Cardiac septum (tissue), 1 donor: ENCODE measurements at places on chromosomes 2 and 18.

GRCh38 chr2:29334706-29335105 is 219.5 kb downstream of the CLIP4 start:
- DNase-seq: no peak

DNA sequence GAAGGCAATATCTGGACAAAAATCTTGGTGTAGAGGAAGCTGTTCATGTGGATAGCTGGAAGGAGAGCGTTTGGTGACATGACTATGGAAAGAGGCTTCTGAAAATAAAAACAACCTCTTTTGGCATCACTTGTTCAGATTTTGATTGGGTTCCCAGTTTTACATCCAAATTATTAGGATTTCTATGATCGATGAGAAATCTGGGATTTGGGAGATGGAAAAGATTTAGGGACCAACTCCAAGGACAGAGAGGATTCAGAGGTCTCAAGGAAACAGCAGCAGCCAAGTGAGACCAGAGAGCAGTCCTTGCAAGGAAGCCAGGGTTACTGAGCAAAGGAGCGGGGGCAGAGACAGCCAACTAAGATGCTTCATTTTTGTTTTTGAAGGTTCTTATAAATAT is 441.7 kb downstream of the TRIB2 start:
- DNase-seq: no peak

GRCh38 chr2:1581965-1582625 is 162.2 kb downstream of the PXDN start:
- DNase-seq: no peak

DNA sequence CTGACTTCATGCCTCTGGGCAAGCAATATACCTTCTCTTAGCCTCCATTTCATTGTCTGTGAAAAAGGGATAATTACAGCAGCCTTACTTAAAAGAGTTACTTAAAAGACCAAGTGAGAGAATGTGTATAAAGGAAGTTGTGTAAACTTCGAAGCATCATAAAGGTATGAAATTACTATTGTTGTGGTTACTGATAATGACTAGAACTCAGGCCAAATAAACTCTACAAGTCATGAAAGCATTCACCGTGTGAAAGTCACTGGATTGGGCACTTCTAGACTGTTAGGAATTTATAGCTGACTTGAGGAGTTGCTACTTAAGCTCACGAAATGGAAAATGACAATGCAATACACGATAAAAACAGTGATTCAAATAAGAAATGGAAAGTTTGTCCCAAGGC is 67.4 kb upstream of the HAAO start:
- no peak for DNase-seq

DNA sequence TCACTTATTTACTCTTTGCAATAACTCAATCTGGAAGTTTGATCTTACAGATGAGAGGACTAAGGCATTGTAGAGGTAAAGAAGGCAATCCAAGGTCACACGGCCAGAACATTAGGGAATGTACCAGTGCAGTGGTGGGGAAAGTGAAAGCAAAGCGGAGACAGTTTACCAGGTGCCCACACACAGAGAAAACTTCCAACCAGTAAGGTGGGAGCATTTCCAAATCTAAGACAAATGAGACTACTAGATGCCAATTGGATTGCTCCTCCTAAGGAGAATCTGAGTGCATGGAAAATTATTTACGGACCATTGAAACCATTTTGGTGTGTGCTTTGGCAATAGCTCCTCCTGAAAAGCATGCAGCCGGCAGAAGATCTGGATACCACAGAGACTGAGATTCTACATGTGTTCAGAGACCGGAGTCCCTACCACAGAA is 34.9 kb downstream of the SLC20A1 start:
- no peak for DNase-seq

DNA sequence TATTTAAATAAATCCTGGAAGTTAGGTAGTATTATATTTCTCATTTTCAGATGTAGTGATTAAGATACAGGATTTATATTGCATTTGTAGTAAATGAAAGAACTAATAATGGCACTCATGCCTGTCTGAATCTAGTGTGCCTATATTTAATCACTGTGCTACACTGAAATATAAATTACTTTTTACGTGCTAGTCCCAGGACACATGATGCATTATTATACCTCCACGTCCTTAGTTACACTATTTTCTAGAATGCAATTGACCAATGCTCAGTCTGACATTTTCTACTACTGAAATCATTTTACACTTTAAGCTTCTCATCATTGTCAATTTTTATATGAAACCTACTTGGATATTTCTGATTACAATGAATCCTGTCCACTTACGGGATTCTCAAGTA is 80.9 kb upstream of the TMEFF2 start:
- DNase-seq: no peak

DNA sequence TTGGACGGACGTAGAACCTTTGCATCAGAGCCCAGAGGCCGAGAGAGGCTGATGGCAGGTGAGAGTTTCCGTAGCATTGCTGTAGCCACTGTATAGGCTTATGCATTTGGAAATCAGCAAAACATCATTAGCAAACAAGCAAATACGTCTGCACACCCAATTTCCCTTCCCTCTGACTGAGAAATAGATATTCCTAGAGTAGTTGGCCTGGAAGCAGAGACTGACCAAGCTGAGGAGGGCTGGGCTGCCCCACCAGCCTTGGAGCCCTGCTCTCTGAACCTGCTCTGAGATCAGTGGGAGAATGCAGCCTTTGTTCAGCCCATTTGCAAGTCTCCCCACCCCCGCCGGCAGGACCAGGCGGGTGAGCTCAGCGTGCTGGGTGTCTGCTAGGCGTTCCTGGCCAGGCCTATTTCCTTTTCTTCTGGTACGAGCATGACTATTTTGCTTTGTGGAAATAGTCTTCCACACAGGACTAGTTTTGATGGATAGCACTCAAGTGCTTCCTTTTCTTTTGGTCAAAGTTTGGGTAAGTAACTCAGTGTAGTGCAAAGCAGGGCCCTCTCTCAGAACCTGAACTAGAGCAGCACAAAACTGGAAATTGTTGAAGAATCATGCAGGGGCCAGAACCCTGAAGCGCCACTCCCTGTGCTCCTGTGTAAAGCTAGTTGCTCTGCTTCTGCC is 21.9 kb upstream of the RNF149 start:
- no peak for DNase-seq

DNA sequence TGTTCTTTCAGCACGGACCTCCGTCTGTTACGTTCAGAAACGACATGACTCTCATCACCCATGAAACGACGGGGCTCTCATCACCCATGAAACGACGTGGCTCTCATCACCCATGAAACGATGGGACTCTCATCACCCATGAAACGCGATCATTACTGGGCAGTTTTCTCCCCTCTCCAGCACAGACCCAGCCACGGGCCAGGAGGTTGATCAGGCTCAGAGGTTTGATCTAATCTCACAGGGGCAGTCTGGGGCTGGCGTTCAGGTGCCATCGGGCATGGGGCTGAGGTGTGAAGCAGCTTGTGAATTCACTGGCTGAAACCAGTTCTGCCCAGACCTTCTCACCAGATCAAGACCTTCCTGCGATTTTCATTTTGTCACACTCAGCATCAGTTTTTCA is 296.4 kb downstream of the NDUFA10 start:
- no peak for DNase-seq

DNA sequence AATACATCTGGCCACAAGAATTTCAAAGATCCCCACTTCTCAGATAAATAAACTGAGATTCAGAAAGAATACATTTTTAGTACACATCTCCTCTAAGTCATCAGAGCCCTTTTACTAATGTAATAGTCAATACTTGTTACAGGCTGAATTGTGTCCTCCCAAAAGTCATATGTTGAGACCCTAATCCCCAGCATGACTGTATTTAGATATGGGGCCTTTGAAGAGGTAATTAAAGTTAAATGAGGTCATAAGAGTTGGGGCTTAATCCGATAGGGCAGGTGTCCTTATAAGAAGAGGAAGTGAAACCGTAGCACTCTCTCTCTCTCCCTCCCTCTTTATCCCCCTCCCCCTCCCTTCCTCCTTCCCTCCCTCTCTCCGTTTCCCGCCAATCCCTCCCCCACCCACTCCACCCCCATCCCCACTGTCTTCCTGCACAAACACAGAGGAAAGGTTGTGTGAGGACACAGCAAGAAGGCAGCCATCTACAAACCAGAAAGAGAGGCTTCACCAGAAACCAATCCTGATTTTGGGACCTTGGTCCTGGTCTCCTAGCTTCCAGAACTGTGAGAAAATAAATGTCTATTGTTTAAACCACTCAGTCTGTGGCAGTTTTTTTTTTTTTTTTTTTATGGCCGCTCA is 66.6 kb upstream of the ZNF397 start:
- no peak for DNase-seq

- no peak for DNase-seq
Measured at GRCh38 chr2:152577579-152577978, 139.7 kb downstream of the PRPF40A start.
